Endodermal cell (in vitro differentiated cells): ENCODE measurements at places on chromosomes 3 and 15.
A peak's percentile ranks its signal among the peaks of the same experiment; 100 is the strongest.

GRCh38 chr15:32987067-32987466, 207.4 kb downstream of the FMN1 start:
- no peak overlapping the region for H3K4me3 ChIP-seq
- no peak overlapping the region for H3K27ac ChIP-seq
- no peak for DNase-seq
- H3K27me3 ChIP-seq, result no peaks in the 10 kb centered on the region

DNA sequence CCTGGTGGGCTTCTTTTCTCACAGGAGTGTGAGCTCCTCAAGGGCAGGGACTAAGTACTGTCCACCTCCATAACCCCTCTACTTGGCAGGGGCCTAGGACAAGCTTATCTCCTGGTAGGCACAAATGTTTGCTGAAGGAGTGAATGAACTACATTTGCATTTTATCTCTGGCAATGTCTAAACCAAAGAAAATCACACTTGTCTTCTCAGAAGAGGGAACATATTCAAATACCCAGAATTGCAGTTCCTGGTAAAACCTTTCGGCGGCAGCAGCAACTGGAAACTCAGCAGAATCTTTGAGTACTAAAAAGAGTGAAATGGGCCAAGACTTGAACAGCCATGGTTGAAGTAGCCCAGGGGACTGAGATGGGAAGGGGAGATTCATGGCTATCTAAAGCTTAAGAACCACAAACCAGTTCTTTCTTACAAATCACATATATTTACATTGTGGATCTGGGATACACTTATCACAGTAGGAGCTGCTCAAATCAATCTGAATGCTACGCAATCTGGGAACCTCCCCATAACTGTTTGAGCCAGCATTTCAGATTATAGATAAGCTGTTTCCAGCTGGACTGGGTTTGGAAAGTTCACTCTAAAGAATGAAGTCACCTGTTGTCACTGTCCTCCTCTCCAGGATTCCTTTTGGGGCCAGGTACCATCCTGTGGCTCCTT, 18.7 kb upstream of the PTPN9 start:
- no peaks in the 10 kb centered on the region for H3K27me3 ChIP-seq
- peaks cover 57% of the 10 kb centered on the region for H3K36me3 ChIP-seq
- no peak overlapping the region for H3K4me3 ChIP-seq
- peak; percentile 77 for DNase-seq

DNA sequence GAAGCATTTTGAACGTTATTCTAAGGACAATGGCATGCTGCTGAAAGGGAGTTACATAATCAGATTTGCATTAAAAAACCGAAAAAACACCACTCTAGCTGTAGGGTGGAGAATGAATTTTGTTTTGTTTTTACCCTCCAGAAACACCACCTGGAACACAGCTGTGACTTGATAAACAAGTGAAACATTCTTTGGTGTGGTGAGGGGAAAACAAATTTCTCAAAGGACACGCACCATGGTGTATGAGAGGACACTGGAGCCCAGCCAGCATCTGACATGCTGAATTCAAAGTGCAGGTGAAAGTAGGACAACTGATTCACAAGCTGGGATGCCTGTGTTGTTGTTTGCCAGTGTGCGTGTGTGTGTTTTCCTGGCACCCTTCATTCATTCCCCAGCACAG, 554.5 kb upstream of the TBL1XR1 start:
- H3K27me3 ChIP-seq, result no peaks in the 10 kb centered on the region
- H3K4me1 ChIP-seq, result no peaks in the 10 kb centered on the region
- no peak overlapping the region for H3K4me3 ChIP-seq
- no peak overlapping the region for H3K27ac ChIP-seq
- DNase-seq, result no peak

DNA sequence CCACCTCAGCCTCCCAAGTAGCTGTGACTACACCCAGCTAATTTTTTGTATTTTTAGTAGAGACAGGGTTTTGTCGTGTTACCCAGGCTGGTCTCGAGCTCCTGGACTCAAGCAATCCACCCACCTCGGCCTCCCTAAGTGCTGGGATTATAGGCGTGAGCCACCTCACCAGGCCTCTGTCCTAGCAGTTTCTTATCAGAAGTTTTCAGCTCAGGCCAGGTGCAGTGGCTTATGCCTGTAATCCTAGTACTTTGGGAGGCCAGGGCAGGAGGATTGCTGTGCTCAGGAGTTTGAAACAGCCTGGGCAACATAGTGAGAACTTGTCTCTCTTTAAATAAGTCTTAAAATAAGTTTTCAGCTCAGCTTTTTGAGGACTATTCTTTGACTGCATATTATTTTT, 48.4 kb downstream of the SGO1 start:
- peak; percentile 58 for DNase-seq
- H3K4me1 ChIP-seq, result no peaks in the 10 kb centered on the region
- H3K27ac ChIP-seq, result no peak overlapping the region
- no peaks in the 10 kb centered on the region for H3K27me3 ChIP-seq
- H3K4me3 ChIP-seq, result no peak overlapping the region
- H3K36me3 ChIP-seq, result no peaks in the 10 kb centered on the region

DNA sequence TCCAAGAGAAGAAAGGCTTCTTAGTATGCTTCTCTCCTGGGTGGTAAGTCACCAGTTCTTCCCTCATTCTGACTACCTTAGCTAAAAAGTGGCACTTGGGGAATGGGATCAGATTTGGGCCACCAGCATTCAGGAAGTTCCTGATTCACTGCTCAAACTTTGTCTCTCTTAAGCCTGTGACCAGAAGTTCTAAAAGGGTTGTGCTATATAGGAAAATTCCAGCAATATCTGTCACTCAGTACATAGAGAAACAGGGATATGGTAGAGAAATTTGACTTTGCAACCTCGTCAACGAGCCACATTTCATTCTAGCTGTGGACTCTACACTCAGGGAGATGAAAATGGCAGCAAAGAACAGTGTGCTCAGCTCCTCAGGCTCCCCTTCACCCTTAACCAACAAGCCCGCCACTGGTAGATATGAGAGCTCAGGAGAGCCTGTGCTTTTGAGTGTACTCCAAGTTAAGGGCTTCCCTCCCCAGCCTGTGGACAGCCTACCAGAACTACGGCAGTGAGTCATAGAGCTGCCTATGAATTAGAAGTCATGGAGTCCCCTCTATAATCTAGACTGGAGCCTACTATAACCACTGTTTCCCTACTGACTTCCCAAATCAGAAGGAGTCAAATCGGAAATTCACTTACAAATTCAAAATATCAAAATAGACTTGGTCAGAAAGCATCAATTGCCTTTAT, 52.6 kb upstream of the MYO5C start:
- no peak for DNase-seq
- no peak overlapping the region for H3K27ac ChIP-seq
- no peaks in the 10 kb centered on the region for H3K27me3 ChIP-seq
- peaks cover 2% of the 10 kb centered on the region for H3K4me1 ChIP-seq

DNA sequence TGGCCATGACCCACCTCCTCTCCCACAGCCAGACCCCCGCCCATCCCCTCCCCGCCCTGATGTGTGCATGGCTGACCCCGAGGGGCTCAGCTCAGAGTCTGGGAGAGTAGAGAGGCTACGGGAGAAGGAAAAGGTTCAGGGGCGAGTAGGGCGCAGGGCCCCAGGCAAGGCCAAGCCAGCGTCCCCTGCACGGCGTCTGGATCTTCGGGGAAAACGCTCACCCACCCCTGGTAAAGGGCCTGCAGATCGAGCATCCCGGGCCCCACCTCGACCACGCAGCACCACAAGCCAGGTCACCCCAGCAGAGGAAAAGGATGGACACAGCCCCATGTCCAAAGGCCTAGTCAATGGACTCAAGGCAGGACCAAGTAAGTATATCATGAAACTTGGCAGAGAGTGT, 11.7 kb downstream of the MAP1A start:
- DNase-seq, result no peak
- no peak overlapping the region for H3K27ac ChIP-seq
- H3K4me1 ChIP-seq, result no peaks in the 10 kb centered on the region
- H3K27me3 ChIP-seq, result peaks cover 9% of the 10 kb centered on the region
